ENCODE measurements at places on chromosomes 4 and X.

- peak; percentile 63 for DNase-seq
Measured at GRCh38 chr4:120754590-120754989, 167.9 kb downstream of the PRDM5 start.

- DNase-seq, result no peak
Measured at GRCh38 chr4:187995322-187996207, at the start of gene ZFP42. Gene ZFP42, plus strand, starts transcription at chr4:187995771. Its CDS starts 7,037 bp downstream, at chr4:188002808.

DNA sequence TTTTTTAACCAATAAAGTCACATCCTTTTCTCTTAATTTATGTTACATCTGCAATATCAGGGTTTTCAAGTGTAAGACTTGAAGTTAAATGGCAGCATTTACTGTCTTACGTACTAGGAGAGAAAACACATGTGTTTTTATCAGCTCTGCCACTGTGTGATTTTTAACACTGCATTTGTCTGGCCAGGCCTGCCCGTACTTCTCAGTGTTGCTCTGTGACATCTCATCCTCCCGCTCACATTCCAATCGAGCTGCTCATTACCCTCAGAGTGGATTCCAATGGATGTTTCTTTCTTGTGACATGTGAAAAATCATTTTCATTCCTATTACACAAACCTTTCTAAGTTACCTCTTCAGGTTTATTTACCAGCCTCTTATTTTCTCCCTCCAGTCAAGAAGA lies 420.3 kb downstream of the FAT4 start:
- DNase-seq, result no peak

DNA sequence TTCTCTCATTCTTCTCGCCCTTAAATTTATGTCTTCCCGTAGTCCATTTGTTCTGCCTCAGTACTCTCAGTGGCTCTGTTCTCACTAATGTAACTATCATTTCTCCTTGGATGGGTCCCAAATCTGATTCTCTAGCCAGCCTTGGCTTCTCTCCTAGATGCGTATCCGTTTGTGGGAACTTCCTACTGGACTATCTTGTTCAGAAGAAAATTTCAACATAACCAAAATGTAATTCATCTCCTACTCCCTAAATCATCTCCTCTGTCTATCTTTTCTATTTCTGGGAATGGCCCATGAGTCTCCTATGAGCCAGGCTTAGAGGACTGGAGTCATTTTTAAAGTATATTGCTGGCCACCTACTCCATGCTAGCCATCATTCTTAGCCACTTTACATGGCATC lies 4.4 kb upstream of the C4orf36 start:
- no peak for DNase-seq

GRCh38 chr4:95289028-95289634 lies 259.6 kb downstream of the UNC5C start:
- no peak for DNase-seq

DNA sequence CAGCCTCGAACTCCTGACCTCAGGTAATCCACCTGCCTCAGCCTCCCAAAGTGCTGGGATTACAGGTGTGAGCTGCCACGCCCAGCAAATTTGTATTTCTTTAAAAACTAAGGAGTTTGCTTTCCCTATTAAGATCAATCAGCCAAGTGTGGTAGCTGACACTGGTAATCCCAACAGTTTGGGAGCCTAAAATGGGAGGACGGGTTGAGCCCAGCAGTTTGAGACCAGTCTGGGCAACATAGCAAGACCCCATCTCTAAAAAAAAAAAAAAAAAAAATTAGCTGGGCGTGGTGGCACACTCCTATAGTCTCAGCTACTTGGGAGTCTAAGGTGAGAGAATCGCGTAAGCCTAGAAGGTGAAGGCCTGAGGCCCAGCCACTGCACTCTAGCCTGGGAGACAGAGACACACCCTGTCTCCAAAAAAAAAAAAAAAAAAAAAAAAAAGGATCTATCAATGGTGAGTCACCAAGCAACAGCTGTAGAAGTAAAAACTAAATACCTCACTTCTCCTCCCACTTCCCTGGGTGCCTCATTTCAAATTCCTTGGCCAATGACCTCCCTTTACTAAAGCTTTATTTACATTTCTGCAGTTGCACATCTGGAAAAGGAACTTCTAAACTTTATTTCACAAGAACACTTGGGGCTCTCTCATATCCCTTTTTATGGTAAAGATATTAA lies 54.5 kb downstream of the LDB2 start:
- no peak for DNase-seq

- no peak for DNase-seq
Measured at GRCh38 chrX:71870208-71871098, 40.2 kb upstream of the NHSL2 start.

- DNase-seq, result no peak
Measured at GRCh38 chr4:76745240-76745639, 152.7 kb downstream of the SOWAHB start.

- DNase-seq, result peak; percentile 94
Measured at GRCh38 chrX:77910108-77910840, at the start of gene ATP7A. Gene ATP7A, plus strand, starts transcription at chrX:77910693. Its CDS starts 60,949 bp downstream, at chrX:77971642.

DNA sequence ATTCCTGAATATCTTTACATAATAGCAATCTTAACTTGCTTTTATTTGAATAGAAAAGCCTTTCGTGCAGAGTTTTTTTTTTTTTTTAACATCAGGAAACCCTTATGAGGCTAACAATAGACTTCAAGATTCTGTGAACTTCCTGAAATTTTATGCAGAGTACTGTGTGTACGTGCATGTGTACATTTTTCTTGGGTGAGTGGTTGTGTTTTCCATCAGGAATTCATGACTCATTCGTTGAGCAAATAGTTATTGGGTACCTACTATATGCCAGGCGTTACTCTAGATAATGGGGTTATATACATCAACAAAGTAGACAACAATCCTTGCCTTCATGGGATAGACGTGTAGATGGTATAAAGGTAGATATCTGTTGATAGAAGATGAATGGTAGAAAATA lies 59.1 kb downstream of the MRPL1 start:
- no peak for DNase-seq

DNA sequence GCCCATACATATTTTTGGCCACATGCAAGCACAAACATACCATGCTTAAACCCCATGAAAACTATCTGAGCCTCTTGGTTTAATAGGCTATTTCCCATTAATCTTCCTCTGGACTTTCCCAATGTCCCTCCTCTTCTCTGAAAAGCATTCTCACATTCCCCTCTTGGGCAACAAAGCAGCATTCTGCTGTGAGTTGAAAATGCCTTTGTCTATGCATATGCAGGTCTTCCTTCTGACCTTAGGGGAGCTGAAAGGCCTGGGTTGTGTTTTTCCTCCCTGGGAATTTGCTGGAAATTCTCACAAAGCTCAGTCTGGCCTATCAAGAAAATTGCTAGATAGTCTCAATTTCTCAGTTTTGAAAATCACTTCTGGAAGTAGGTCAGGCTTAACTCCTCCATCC lies 4.2 kb downstream of the VSIG4 start:
- DNase-seq, result no peak

DNA sequence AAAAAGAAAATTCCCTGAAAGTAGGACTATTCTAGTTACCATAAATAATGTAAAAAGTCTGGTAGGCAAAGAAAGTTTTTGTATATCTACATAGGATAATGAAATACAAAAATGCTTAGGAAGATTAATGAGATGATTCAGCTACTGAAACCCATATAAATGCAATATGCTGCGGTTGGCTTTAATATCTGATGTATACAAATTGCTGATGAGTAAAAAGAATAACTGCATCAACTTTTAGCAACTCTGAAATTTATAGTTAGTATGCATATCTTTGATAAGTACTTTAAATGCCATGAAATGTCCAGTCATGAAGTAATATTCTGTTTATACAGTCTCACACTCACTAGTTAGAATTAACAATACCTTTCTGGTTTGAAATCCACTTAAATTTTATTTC lies 404.8 kb downstream of the TLL1 start:
- no peak for DNase-seq

DNA sequence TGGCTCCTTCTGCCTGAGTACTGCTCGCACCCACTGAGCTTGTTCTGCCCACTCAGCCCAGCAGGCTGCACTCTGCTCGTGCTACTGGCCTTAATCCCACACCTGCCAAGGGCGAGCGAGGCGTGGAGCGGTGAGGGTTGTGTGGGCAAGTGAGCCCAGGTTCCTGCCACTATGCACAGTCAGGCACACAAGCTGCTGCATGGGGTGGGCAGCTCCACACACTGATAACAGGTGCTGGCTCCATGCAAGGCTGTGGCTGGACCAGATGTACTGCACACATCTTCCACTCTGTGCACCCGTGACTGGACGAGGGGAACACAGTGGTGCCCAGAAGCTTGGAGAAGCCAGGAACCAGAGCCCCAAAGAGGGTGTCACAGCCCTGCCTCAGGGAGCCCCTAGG lies 184.3 kb upstream of the NUDT6 start:
- DNase-seq, result no peak

DNA sequence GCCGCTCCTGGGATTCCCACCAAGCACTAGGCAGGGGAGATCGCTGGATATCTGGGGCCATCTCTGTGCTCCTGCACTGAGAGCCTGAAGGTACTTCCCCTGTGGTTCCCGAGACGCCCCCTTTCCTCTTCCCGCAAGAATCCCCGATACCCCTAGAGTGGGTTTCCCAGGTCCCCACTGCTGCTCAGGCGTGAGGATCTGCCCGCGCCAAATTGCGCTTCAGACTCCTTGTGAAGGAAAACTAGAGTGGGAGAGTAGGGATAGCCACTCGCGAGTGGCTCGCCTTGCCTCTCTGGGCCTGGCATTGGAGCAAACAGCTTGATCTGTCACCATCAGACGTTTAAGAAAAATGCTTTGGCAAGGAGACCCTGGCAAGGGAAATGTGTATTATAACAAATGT lies 1.5 kb downstream of the IL1RAPL2 start:
- DNase-seq, result no peak

DNA sequence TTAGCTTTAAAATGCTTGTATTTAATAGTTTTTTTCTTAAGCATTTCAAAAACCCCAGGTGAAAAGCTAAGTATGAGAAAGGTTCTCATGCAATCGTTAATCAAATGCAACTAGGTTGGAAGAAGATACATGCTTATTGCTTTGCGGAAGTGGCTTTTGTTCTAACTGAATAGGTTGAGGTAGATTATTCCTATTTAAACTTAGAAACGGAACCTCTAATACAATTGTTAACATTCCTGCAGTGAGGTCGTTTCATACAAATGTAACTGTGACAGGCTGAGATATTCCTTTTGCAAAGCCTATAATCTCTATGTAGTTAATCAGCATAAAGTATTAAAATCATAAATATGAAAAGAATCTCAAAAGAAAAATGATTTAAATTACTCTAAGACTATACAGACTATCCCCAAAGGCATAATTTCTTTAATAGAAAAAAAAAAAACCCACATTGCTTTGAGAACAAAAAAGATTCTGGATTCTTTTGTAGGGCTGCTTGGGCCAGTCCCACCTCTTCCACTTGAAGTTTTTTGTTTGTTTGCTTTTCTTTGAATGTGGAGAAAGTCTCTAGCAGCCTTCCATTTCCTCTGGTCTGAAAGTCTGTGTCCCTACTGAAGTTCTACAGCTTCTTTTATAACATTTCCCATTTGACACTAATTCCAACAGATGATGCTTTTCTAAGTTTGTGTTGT lies 25.6 kb upstream of the SORBS2 start:
- no peak for DNase-seq

DNA sequence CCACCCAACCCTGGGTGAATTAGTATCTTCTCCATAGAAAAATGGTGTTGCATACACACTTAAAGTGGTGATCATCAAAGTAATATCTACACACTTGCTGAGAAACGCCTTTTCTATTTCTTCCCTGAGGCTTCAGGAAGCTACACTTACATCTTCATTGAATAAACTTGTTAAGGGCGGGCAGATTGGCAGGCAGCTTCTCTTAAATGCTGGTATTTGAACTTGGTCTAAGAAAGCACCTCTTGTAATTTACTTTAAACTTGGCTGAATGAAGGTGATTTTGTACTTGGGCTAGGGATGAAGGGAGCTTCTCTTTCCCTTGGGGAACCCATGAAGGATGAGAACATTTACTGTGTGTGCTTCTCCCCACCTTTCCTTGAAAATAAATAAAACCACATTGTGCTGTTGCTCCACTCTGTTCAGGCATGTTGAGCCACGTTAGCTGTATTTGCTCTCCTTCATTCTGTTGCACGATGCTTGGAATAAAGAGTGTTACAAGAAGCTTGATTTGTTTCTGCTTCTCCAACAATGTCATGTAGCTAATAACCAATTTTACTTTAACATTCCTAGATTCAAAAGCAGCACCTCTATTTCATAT lies 430.1 kb downstream of the ANKRD50 start:
- DNase-seq, result no peak

GRCh38 chr4:156539376-156539775 lies 432.2 kb downstream of the PDGFC start:
- no peak for DNase-seq

DNA sequence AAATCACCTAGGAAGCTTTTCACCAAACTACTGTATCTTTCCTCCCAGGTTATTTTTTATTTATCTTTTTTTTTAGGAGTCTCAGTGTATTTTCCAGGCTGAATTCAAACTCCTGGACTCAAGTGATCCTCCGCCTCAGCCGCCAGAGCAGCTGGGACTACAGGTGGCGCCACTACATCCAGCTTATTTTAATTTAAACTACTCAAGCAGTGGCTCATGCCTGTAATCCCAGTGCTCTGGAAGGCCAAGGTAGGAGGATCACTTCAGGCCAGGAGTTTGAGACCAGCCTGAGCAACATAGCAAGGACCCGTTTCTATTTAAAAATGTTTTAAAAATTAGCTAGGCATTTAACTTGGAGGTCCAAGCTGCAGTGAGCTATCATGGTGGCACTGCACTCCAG lies 37.8 kb downstream of the LEF1 start:
- no peak for DNase-seq

DNA sequence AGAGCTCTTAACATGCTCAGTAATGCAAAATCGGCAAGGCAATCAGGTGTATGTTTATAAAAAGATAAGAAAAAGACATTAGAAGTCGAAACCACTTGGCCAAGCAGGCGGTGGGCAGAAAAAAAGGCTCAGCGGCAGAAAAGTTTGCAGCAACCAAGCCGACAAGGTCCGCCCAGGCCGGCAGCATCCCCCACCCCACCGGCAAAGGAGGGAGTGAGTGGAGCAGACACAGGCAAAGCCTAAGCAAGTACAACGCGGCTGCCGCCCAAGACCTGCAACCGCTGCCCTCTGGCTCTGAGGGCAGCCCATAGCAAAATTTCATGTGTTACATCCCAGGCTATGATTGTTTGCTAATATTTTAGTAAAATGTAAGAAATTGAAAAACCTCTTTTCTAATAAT lies 125.4 kb upstream of the ZCCHC13 start:
- no peak for DNase-seq

DNA sequence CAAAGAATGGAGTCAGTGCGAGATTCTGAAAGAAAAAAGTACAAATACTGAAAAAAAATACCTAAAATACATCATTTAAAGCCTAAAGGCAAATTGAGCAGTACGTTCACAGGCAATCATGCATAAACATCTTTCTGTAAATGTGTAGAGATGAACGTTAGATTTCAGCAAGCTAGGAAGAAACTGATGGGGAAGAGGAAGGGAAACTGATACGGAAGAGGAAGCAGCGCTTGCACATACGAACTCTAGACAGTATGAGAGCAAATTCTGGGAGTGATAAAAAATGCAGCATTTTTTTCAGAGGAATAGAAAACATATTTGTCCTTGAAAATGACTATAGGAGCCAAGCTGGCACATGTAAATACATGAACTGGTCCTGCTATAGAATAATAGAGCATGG lies 9.4 kb downstream of the ANKRD50 start:
- no peak for DNase-seq

GRCh38 chr4:91525621-91526020 lies 778.1 kb upstream of the GRID2 start:
- DNase-seq, result no peak

- DNase-seq, result no peak
Measured at GRCh38 chrX:64427281-64427680, 32.0 kb upstream of the MTMR8 start.

Data from NCI-H146 (cell line).